ENCODE measurements at places on chromosomes 4 and X.

DNA sequence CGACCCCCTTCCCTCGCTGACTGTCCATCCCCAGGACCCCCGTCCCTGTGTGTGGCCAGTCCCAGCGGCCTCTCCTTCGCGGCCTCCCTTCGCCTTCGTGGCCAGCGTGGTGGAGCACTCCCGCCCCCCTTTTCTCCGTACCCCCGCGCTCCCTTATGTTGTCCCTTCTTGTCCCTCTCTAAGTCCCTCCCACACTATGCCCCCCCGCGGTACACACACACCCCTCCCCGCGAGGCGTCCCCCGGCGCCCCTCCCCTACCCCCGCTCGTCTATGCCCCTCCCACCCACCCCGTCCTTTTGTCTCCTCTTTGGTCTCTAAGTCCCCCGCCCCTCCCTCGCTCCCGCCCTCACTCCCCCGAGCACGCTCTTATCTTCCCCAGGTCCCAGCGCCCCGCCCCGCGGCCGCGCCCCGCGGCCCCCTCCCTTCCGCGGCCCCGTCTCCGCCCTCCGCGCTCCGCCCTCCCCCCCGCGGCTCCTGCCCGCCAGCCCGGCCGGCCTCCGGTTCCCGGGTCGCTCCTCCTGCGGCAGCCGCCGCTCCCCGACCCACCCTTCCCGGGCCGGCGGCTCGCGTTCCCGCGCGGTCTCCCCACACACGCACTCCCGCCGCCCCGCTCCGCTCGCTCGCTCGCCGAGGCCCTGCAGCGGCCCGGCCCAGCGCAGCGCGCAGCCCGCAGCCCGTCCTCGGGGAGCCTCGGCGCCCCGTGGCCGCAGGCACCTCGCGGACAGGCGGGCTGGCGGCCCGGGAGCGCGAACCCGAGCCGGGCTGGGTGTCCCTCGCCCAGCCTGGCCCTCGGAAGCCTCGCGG is 26.3 kb downstream of the UTP14A start:
- DNase-seq: peak; percentile 26

- no peak for DNase-seq
Observed at GRCh38 chrX:389021-389441, 2.3 kb upstream of the PPP2R3B start.

DNA sequence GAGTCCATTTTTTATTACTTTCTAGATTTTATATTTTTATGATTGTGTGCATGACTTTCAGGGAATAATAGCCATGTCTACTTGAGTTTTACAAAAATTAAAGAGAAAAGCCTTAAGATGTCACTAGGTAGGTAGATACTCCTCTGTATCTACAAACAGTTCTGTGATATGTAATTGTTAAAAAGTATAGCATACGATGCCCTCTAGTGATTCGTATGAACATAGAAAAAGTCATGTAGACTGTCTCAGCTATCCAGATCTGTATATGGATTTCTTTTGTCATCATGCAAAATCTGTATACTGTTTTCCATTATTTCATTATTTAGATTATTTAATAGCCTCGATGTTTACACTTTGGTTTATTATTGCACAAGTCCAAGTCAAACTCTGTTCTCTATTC is 856.6 kb downstream of the CENPC start:
- DNase-seq: peak; percentile 42

- peak; percentile 64 for DNase-seq
Observed at GRCh38 chr4:180664766-180665368, 1578.3 kb upstream of the TENM3 start.

GRCh38 chr4:184510401-184510800 is 36.1 kb upstream of the IRF2 start:
- no peak for DNase-seq

Measured in SW 1271 (cell line).